GOT3 (cell line): ENCODE measurements at places on chromosomes 16 and 17.

GRCh38 chr16:11893571-11893970 is 22.2 kb downstream of the GSPT1 start:
- DNase-seq: no peak

- no peak for DNase-seq
Observed at GRCh38 chr16:51577621-51578303, 426.7 kb upstream of the SALL1 start.

- DNase-seq: no peak
Observed at GRCh38 chr16:48914070-48914469, 304.1 kb upstream of the N4BP1 start.

- no peak for DNase-seq
Observed at GRCh38 chr17:27778183-27778582, 22.1 kb downstream of the NOS2 start.

DNA sequence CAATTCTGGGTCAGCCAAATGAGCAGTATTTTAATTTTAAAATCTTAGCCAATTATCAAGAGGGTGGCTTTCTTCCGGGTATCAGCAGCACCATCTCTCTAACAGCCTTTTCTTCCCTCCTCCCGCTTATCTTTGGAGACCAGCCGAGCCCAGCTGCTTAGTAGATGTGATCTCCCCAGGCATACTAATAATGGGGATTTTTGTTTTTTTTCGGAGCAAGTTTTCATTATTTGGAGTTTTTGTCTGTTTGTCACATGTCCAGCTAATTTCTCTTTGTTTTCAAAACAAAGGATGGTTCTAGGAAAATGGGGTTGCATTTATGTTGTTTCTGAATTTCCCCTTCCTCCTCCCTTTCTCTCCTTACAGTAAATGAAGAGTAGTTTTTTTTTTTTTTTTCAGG is 170.5 kb upstream of the MPHOSPH6 start:
- DNase-seq: no peak

DNA sequence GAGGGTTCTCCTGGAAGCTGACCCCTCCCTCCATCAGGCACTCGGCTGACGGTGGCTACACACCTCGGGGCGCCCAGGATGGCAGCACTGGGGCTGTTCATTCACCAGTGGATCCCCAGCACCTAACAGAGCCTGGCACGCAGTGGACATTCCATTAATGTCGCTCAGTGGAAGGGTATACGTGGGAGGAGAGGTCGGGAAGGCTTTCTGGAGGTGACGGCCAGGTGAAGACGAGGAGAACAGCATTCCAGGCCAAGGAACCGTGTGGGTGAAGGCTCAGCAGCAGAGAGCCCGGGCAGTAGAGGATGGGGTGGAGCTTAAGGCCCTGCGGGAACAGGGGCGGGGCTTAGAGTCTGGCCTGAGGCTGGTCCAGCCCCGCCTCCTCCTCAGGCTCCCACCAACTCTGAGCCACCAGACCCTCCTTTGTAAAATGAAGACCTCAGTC is 2.5 kb upstream of the HS3ST6 start:
- no peak for DNase-seq

GRCh38 chr16:66961914-66962313 is 848 bp downstream of the CES3 start:
- DNase-seq: no peak

DNA sequence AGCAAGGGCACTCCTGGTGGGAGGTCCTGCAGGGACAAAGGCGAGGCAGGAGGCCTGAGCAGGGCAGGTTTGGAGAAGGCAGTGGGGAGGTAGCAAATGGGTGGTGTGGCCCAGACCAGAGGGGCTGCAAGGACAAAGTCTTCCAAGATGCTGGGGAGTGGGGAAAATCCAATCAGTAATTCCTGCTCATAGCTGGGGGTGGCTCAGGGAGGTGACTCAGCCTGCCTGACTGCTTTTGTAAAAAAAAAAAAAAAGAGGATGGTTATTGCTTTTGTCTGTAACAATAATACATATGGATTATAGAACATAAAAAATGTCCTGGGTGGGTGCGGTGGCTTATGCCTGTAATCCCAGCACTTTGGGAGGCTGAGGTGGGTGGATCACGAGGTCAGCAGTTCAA is 5.2 kb downstream of the IL34 start:
- no peak for DNase-seq

DNA sequence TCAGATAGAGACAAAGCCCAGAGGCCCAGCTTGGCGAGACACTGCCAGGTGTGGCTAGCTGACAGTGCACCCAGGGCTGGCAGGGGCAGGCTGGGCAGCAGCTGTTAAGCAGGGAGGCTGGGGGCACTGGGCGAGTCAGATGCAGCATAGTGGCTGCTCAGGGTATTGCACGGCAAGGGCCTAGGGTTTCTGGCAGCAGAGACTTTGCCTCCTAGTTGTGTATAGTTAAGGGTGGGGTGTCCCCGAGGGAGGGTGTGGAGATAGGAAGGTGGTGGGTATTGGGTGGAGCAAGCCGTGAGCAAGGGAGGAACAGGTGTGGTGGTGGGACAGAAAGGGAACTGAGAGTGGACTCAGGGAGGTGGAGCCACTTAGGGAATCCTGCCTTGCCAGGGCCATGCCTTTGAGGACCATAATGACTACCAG is 66.0 kb downstream of the SMPD3 start:
- no peak for DNase-seq

GRCh38 chr17:81249223-81250040 is 10.3 kb downstream of the NDUFAF8 start:
- no peak for DNase-seq

- no peak for DNase-seq
Observed at GRCh38 chr17:17425591-17425990, 51.2 kb upstream of the MED9 start.

GRCh38 chr17:80931421-80932265 is 60.0 kb upstream of the CHMP6 start:
- DNase-seq: no peak

DNA sequence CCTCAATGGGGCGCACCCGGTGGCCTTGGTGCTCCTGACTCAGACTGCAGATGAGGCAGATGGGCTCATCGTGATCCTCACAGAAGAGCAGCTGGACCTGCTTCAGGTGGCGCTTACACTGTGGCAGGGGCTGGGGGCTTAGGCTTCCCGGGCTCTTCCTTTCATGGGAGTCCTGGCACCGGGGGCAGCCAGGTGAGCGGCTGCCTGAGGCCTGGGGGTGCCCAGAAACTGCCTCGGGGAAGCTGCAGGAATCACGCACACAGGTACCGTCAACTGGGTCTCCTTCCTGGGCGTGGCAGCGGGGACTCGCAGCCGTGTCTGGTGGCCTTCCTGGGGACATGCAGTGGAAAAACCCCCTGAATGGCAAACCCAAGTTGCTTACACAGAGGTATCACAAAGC is 7.0 kb downstream of the MEFV start:
- no peak for DNase-seq
